M059J (cell line): ENCODE measurements at places on chromosomes 2 and 18. TPM values are rescaled to one million over a fixed set of nuclear protein-coding genes. Genes with fewer than 3 reads are reported as not detected.

The EVX2 gene
- not detected in 2 replicates for total RNA-seq

DNA sequence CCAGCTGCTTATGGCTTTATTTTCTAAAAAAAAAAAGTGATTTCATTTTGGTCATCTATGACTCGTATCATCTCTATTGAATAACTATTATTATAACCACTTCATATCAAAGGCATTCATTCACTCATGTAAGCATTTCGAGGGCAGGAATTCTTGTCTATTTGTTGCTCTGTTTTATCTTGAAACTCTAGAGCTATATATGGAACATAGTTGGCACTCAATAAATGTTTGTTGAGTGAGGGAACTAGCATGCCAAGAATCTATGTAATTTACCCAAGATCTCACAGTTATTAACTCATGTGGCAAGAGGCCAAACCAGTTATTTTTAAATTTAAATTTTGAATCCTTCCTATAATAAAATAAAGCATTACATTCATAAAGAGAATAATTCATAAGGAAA is 470.1 kb downstream of the TMX3 start:
- DNase-seq: peak; percentile 23

The ABCB11 gene
- 0.02 TPM in 2 replicates for total RNA-seq

DNA sequence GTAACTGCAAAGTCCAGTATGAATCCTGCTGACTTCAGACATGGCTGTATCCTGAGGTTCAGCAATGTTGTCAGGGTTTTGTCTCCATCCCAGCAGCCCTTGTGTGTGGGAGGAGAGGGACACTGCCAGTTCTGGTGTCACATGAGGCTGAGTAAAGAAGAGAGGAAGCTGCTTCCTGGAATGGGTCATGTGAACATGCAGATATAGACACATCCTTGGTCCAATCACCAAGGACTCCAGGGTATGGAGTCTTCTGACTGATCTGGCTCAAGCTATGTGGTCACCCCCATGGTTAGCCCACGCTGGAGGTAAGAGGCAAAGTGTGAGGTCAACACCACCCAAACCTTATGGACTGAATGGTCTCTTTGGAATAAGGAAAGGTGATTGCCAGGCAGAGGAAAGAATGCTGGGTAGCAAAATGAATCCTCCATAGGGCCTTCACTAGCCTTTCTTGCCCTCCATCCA is 134.4 kb upstream of the SLC1A4 start:
- DNase-seq: peak; percentile 22

The SCYGR5 gene
- not detected in 2 replicates for total RNA-seq
